T-helper 2 cell treated with Interferon-gamma antibody and Interleukin-4, amounts not matched to agents 5 μg/mL and 100 μg/mL, for 36 hours (primary cell): ENCODE measurements at places on chromosomes 3 and 15.

DNA sequence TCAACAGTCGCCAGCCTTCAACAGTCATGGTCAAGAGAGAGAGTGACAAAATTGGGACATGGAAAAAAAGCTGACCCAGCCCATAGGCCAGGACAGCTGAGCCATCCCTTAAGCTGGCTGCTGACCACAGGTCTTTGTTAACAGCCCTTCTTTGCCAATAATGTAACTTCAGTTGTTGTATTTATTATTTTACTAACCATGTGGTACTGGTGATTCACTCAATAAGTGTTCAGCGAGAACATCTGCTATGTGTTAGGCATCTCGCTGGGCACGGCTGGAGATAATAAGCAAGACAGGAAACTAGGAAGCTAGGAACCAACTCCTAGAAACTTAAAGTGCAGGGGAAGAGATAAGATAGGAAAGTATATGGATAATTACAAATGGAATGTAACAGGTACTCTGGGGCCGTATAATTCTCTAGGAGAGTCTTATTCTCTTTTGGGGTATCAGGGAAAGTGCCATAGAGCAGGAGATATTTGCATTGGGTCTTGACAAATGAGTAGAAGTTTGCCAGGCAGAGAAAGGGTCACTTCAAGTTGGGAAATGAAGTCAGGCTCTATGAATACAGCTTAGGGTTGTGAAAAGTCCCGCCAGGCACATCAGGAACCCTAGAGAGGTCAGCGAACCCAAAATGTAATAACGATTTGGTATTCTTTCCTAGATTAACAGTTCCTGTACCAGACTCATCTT lies 84.0 kb upstream of the TRA2B start:
- no peak for DNase-seq

DNA sequence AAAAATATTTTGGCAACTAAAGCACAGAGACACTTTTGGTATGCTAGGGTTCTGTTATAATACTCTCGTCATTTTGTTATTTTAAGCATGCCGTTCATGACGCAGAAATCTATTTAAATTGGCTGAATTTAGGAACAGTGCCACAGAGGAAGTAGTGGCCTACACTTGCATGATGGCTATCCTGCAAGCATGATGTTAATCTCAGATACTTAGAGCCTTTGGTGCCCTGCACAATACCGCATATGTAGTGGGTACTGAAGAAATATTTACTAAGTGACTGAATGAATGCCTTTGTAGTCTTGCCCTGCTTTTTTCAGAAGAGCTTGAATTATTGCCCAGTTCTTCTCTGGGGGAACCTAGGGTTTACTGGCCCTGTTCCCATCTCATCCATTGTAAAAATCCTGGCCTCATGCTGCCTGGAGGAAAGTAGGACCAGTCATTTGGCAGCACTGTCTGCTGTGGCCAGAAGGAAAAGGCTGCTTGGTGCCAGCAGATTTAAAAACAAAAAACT lies 79.0 kb downstream of the SERPINI1 start:
- DNase-seq, result no peak

- DNase-seq, result no peak
Measured at GRCh38 chr3:11661052-11661656, 17.4 kb upstream of the VGLL4 start.

GRCh38 chr15:52424856-52425431 lies 103.7 kb downstream of the MYO5A start:
- DNase-seq, result no peak

GRCh38 chr3:49609314-49609713 lies 55.0 kb downstream of the BSN start:
- DNase-seq, result no peak

DNA sequence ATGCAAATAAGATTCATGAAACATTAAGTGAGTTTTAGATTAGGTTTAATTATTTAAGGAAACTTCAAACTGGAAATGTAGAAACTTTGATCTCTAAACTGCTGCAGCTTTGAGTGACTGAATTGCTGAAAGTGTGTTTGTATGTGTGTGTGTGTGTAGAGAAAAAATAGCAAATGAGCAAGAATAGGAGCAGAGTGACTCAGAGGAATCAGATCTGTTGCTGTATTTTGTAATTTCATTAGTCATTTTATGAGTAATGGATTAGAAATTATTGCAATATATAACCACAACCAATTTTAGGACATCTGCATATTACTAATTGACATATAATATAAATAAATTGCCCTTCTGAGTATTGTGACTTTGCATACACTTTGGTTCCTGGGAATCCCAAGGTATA lies 52.8 kb upstream of the SLC9A9 start:
- DNase-seq, result no peak

DNA sequence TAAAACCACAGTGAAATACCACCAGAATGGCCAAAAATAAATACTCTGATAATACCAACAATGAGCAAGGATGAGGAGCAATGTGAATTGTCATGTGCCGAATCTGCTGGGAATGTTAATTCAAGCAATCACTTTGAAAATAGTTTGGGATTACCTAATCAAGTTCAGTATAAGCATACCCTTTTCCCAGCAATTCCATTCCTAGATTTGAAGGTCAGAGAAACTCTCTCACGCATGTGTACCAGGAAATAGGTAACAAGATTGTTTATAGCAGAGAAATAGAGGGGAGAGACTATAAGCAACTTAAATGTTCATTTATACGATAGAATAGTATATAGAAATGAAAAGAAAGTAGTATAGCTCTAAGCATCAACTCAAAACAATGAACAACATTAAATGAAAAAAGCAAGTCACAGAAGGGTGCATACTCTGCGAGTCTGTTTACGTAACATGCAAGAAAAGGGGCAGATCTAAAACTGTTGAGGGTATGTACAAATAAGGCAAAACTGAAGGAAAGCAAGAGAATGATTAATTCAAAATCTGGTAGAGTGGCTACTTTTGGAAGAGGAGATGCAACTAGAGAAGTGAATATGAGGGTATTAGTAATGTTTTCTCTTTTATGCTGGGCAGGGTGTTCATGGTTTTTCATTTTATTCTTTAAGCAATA lies 27.4 kb downstream of the TMOD3 start:
- DNase-seq, result no peak

GRCh38 chr3:56291244-56291680 lies 177.0 kb downstream of the ERC2 start:
- peak; percentile 48 for DNase-seq

DNA sequence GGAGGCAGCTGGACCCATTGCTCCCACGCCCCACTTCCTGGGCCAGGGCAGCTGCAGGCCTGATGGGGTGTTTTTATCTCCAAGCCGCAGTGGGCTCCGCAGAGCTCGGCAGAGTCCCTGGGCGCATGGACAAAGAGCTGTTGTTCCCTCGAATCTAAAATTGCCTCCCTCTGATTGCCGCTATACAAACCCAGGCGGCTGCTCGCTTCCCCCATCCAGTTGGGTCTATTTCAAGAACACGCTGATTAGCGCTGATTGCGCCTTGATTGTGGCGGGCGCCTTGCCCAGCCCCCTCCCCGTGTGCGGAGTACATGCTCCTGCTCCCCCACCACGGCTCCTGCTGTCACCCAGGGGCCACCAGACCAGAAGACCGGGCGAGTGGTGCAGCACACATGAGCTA lies 43.4 kb upstream of the SLC6A1 start:
- DNase-seq, result no peak

GRCh38 chr15:70526974-70527325 lies 236.4 kb downstream of the UACA start:
- no peak for DNase-seq

DNA sequence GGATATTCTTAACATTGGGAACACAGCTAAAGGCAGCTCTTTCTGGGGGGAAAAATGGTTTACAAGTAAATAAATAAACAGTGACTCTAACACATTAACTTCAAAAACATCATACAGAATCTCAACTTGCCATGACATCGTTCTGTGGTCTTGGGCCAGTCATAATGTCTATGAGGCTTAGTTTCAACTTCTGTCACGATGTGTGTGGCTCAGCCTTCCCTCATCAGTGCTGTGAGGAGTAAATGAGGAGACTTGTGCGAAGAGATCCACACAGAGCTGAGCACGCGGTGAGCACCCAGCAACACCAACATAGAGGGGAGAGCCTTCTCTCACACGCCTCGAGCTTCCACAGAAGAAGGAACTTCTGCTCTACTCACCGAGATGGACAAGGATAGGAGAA lies 49.0 kb downstream of the DZIP1L start:
- peak; percentile 67 for DNase-seq

GRCh38 chr3:162492446-162493081 lies 996.0 kb downstream of the OTOL1 start:
- DNase-seq, result no peak

- peak; percentile 52 for DNase-seq
Measured at GRCh38 chr3:100103558-100104441, 10.5 kb downstream of the FILIP1L start.

GRCh38 chr15:68203486-68203885 lies 1.6 kb downstream of the CALML4 start:
- DNase-seq, result no peak

GRCh38 chr3:63043631-63044030 lies 168.4 kb upstream of the CADPS start:
- DNase-seq, result no peak

DNA sequence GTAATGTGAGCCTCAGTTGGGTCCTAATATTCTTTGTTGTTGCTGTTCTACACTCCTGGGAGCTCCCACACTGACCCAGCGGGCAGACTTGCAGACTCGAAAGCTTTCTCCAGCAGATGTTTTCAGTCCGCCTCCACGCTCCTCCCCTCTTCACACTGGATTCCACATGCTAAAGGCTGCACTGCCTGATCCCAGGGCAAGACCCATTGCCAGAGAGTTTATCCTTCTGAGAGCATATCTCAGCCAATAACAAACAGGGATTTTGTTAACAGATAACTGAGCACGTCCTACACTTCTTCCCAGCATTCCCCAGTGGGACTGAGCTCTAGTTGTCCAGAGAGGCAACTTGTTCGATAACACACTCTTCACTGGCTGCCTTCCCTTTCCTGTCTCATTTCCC lies 8.0 kb upstream of the COL6A6 start:
- no peak for DNase-seq

GRCh38 chr15:42048821-42049200 lies 28.0 kb upstream of the PLA2G4E start:
- DNase-seq, result no peak

GRCh38 chr15:89633585-89633984 lies 21.7 kb downstream of the KIF7 start:
- no peak for DNase-seq

DNA sequence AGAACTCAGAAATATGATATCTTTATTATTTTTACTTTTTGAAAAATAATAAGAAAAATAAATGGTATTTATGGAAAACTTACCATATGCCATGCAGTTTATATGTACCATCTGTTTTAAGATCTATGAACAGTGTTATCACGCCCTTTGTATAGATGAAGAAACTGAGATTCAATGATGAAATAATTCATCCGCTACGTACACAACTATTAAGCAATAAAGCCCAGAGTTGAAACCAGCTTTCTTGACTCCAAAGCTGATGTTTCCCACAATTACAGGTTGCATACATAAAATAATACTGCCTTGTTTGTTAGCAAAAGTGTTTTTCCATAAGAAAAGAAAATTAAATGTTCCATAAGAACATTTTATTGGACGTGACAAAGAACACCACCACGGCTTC lies 67.2 kb upstream of the BCL6 start:
- DNase-seq, result no peak

DNA sequence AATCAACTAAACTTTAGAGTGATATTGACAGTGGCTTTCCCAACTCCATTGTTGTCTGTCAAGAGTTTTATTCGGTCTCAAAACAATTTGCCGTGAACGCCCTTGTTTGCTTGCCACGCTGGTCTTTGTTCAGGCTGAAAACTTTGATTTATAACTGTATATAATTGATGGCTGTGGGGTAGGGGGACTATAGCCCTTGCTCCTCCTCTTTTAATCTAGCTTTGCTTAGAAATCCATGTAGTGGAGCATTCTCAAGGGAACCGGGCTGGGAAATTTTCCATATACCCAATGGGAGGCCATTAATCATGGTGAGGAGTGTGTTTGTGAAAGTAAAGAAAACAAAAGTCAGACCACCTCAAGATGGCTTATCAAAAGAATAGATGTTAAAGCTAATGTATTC lies 339.8 kb upstream of the RARB start:
- DNase-seq, result no peak

DNA sequence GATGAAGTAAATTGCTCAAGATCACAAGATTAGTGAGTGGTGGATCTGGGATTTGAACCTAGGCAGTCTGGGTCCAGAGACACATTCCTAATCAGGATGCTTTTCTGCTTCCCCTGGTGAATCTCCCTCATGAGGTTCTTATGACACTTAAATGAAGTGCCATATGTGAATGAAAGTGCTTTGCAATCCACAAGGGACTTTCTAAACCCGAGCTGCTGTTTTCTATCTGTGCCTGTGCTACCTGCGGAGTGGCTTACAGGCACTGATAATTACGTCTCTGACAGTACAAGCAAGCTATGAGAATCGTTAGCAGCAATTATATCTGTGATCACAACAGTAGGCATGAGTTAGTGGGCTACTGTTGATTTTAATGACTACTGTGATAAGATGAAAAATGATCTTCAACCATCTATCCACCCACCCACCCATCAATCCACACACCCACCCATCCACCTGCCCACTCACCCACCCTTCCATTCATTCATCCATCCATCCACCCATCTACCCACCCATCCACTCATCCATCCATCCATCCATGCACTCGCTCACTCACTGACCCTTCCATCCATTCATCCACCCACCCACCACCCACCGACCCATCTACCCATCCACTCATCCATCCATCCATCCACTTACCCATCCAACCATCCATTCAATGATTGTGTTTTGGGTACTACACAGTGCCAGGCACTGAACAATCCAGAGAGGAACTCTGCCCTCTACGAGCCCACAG lies 51.8 kb downstream of the ATP2B2 start:
- no peak for DNase-seq

GRCh38 chr15:95975212-95975611 lies 355.3 kb upstream of the NR2F2 start:
- DNase-seq, result no peak

GRCh38 chr15:51585986-51586385 lies 36.6 kb downstream of the DMXL2 start:
- DNase-seq, result no peak

DNA sequence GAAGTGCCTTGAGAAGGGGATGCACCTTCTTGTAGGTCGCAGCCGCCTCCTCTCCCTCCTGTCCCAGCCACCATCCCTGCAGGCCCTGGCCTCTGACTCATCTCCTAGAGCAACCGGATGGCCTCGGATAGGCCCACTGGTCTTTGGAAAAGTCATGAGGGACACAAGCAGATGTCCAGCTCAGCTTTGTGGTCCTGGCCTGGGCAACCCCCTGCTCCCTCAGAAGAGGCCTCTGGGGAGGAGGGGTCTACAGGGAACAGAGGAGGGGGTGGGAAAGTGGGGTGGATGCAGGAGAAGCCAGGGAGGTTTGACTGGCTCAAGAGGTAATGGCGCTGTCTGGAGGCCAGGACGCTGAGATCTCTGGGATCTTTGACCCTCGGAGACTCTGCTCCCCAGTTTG lies 259.2 kb upstream of the TLE3 start:
- no peak for DNase-seq

DNA sequence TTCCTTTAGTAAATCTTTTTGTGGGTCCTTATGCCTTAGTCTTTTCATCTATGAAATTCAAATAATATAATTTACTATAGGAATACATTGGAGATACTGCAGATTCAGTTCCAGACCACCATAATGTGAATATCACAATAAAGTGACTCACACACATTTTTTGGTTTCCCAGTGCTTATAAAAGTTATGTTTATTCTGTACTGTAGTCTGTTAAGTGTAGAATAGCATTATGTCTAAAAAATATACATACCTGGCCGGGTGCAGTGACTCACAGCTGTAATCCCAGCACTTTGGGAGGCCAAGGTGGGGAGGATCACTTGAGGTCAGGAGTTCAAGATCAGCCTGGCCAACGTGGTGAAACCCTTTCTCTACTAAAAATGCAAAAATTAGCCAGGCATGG lies 53.9 kb upstream of the PAQR5 start:
- DNase-seq, result no peak

- DNase-seq, result peak; percentile 97
Measured at GRCh38 chr3:49939858-49940666, at the start of gene RBM6. RBM6 (plus strand) TSS chr3:49940150; CDS start chr3:49962642, 22,492 bp downstream.
